Stromal cell of bone marrow (primary cell): ENCODE measurements at places on chromosomes 7 and 10.

GRCh38 chr7:118259115-118259514, 34.6 kb downstream of the ANKRD7 start:
- no peak for DNase-seq

DNA sequence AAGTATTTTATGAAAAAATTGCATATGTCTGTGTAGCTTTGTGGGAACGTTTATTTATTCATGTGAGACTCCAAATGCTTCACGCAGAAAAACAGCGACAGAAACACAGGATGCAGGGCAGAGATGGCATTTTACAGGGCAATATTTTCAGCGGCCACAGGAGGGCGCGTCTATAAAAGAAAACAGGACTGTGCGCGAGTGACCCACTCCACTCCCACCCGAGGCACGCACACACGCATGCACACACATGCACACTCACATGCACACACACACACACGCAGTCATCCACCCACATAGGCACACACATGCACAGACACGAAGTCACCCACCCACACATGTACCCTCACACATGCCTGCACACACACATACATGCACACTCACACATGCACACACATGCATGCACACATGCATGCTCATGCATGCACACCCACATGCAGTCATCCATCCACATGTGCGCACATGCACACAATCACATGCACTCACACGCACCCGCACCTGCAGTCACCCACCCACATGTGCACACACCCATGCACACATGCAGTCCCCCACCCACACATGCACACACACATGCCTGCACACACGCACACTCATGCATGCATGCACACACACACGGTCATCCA, 96.3 kb downstream of the DNAJB6 start:
- DNase-seq, result no peak

DNA sequence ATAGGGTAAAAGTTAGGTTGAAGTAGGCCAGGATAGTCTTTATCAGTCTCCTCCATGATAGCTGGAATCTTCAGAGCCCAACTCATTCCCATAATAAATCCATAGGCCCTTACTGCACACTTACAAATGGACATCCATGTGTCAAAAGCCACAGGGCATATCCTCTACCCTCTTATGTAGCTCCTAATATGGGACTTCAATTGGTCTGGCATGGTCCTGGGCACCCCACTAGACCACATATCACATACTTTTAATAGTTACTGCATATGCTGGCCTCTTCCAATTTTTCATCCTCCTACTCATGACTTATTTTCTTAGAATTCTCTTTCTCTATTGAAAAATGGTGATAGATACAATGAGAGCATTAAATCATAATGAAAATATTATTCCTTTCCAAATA, 169.3 kb downstream of the MAGI2 start:
- DNase-seq, result no peak

- DNase-seq, result no peak
Measured at GRCh38 chr10:77975086-77975666, 48.6 kb upstream of the DLG5 start.

DNA sequence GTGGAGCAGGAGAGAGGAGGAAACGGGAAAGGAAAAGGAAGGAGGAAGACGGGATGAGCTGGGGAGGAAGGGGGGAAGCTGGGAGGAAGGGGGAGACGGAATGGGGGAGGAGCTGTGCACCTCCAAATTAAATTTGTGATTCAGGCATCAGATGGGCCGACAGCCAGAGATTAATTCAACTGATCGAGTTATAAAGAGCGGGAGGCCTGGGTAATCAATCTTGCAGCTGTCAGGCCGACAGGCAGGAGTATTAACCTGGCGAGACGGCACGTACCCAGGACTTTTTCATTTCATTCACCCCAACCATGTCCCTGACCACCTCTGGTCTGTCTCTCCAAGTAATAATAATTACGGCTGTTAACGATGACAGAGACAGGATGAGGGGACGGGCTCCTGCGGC, 26.2 kb downstream of the KAZALD1 start:
- DNase-seq, result no peak

DNA sequence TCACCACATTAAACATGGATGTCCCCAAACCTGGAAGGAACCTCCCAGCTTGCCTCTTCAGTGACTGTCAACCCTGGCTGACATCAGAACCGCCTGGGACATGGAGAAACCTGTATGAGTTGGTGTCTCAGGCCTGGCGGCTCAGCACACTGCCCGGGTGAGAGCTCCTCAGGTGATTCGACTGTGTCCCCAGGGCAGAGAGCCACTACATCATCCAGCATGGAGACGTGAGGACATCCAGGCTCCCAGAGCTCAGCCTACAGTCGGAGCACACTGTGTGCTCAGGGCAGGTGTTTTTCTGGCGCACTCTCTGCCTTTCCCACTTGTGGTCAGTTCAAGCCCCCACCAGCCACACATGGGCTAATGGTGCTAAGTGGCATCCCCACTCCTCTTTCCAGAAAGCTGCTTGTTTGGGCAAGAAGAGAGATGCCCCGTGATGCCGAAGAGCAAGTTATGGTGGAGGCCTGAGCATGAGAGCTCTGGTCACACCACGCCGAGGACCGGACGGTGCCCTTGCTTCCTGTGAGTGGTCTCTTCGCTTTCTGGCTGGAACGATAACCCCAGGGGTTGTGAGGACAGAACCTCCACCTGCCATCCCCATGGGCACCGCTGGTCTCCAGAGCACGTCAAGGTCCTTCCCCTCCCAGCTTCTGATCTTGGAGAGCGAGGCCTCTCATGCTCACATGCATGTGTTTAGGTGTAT, 38.5 kb downstream of the AMZ1 start:
- DNase-seq, result no peak
